ENCODE measurements at places on chromosomes 1 and 21.

DNA sequence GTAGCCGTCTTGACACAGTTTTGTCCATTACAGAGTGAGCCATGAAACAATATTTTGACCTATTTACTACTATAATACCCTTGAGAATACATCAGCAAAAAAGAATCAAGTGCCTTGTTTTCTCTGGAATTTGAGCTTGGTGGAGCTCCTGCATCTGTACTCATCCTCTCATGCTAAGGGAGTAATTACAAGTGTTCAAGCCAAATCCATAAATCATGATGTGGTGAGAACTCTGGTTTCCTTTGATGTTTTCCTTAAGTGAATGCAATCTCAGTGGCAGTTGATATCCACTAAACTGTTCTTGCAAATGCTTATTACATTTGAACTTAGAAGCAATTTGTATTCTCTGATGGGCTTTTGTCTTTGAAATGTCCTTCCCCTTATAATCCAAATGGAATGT lies 824.6 kb upstream of the TMPRSS15 start:
- no peak for DNase-seq

GRCh38 chr21:21373969-21374368 lies 375.8 kb downstream of the NCAM2 start:
- no peak for DNase-seq

- DNase-seq, result no peak
These were observed 320.2 kb downstream of the TM2D1 start for GRCh38 chr1:61404597-61405376.

GRCh38 chr1:167795810-167796740 lies 74.3 kb downstream of the MPZL1 start:
- DNase-seq, result no peak

DNA sequence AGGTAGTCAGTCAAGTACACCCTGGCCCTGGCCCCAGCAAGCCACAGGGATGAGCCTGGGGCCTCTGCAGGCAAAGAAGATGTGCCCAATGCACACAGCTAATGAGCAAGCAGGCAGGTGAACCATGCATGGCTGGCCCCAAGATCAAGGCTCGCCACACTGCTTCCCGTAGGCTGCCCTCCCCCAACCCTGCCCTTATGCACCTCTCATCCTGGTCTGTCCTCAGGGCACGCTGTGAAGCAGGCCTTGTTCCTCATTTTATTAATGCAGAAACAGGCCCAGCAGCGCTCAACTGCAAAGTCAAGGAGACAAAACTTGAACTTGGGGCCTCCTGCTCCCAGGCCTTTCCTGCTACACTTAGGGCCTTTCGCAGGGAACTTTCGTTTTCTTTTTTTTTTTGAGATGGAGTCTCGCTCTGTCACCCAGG lies 35.6 kb upstream of the ID3 start:
- no peak for DNase-seq

GRCh38 chr1:238951809-238952208 lies 434.6 kb upstream of the CHRM3 start:
- DNase-seq, result no peak

GRCh38 chr1:63748641-63749040 lies 25.2 kb upstream of the ROR1 start:
- DNase-seq, result no peak

DNA sequence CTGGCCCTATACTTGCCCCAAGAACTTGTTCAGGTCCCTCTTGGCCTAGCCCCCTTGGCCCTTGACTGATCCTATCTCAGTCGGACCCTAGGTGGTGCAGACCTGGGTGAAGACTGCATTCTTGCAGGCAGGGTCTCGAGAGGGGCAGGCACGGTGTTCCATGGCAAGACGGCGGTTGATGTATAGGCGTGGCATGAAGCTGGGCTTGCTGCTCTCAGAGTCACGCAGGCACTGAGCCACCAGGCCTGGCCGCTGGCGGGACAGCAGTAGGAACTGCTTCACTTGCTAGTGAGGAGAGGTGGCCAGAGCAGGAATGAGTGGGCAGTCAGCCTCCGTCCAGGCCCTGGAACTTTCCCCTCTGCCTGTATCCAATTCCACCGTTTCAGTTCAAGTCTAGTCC lies 3.8 kb downstream of the HECTD3 start:
- DNase-seq, result no peak

- peak; percentile 38 for DNase-seq
These were observed 534.5 kb downstream of the PTPRC start for GRCh38 chr1:199173356-199173755.

DNA sequence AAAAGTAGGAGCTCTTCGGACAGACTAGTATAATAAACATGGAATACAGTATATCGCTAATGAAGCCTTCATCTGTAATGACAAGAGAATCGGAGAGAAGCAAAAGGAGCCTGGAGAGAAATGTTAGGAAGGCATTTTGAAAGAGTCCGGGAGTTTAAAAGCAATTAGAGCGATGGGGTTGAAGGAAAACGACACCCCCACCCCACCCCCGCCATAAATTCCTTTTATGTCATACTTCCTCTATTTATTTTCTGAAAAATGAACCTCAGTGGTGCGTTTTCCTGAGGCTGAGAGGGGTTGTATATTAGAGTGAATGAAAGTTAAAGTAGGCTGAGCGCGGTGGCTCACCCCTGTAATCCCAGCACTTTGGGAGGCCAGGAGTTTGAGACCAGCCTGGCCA lies 635 bp upstream of the APH1A start:
- no peak for DNase-seq

DNA sequence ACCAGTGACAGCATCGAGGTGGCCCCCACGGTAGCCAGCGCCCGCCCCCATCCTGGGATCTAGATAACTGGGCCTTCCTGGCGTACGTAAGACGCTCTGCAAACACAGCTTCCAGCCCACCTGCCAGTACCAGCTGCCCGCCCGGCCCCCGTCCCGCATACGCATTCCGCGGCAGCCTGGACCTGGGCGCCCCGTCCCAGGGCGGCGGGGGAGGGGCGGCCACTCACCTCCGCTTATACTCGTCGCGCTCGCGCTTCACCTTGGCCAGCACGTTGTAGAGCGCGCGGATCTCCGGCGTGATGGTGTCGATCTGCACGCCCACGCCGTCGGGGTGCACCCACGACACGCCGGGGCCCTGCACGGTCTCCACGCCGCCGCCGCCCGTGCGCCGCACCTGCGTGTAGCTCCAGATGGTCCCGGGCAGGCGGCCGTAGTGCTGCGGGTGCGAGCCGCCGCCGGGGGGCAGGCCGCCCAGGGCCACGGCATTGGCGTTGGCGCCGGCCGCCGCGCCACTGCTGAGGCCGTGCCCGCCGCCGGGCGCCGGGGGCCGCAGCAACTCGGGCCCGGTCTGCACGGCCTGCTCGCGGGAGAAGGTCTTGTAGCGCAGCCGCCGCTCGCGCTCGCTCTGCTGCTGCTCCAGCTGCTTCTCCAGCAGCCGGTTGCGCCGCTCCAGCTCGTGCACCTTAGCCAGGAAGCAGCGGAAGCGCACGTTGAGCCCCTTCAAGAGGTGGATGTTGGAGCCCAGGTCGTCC lies 859 bp downstream of the IFFO2 start:
- DNase-seq, result no peak

DNA sequence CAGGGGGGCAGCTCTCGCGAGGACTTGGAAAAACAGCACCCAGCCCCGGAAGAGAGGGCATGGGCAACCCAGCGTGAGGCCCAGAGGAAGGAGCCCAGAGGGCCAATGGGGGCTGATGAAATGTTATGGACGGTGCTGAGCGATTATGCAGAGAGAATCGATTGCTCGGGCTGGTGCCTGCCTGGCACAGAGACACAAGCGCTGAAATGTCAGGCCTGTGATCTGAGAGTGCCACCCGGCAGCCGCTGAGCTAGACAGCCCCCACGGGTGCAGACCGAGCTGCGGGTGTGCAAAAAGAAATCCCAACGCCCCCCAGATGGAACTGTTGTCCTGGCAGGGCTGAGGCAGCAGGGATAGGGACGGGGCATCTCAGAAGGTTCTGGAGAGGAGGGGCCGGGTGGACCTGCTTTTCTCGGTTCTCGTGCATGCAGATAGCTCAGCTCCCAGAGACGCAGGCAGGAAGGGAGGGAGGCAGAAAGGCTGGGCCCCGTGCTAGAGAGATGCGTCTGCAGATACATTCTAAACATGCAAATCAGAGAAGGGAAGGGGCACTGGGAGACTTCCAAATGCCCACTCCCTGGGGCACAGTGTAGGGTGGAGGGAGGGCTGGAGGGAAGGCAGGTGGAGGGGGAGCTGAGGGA lies 41.5 kb downstream of the TAS1R2 start:
- no peak for DNase-seq

DNA sequence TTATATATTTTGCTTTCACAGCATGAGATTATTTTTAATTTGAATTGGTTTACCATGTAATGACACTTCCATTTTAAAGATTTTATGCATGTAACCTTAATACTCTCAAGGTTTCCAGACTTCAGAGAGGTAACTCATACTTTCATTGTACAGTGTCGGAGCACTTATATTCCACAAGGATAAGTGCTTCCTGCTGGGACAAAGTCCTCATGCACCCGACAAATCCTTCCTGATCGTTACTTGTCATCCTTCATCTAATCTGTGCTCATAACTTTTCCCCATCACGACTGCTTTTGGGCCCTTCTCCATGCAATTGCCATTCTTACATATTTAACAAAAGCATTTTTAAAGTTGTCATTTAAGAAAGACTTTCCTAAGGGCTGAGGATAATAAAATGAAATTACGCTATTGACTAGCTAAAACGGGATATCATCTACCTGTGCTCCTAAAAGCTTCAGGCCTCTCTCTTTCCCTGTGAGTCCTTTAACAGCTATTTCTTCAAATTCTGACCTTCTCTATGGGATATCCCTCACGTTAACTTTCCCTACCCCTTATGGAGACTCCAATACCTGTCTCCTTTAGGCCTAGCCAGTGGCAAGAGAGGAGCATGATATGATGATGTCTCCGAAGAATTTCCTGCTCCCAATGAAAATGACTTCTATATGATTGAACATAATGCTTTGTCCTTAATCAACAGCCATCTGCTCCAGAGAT lies 59.3 kb downstream of the NCAM2 start:
- no peak for DNase-seq

DNA sequence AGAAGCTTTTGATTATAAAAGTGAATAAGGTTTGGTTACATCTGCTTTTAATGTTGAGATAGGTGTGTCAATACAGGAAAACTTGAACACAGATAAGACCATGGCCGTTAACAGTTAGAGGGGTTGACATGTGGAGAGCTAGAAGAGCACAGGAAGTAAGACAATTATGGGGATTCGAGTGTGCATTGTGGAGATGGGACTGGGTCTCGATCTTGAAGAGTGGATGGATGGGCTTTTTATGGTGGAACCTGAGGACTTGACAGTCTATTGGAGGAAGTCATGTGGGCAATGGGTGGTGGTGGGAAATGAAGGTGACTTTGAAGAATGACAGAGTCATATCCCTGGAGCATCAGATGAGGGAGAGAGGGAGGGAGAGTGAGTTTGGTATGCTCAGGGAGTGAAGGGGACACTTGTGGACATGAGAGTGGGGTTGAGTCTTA lies 12.1 kb downstream of the DYRK1A start:
- no peak for DNase-seq

- no peak for DNase-seq
These were observed 2.5 kb downstream of the BACE2 start for GRCh38 chr21:41170442-41170841.

DNA sequence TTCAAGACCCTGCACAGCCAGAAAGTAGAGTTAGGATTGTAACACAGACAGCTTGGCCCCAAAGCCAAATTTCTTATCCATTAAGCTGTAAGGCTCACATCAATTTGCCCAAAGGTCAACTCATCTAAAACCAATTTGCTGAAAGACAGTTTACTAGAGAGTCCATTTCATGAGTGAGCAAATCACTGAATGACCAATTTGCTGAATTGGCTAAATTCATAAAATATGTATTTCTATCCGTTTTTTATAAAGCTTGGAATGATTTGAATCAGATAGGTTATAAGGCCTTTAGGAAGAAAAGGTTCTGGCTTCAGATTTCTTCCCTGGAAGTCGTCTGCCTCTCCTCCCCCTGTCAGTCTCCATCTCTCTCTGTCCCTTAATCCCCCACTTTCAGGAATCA lies 168.1 kb downstream of the FCRL5 start:
- DNase-seq, result no peak

DNA sequence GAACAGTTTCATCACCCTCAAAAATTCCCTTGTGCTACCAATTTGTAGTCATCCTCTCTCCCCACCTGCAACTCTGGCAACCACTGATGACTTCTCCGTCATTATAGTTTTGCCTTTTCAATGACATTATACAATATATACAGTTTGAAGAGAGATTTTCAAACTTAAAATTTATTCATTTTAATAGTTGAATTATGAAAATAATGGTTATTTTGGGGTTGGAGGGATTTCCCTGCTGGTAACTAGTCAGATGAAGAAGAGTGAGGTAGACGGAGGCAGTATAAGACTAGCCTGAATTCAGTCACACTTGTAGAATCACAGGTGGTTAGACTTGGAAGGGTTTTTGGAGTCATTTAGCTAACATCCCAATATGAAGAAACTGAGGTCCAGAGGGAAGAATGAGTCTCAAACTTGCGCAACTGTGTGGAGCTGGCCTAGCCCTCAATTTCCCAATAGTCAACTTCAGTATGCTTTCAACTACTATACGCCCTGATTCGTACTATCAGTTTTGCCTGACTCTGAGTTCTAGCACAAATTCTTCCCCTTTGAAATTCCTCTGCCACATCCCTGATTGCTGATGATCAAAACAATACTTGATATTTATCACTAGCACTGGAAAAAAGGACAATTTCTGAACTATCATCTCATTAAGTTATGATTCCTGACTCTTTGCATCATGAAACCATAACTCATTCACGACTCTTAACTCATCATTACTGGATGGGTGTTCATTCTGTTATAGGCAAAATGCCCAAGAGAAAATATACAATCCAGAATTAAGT lies 54.2 kb downstream of the VANGL2 start:
- no peak for DNase-seq

GRCh38 chr1:67945733-67946374 lies 104.6 kb downstream of the DIRAS3 start:
- no peak for DNase-seq

- no peak for DNase-seq
These were observed 597.8 kb downstream of the KIF26B start for GRCh38 chr1:245752561-245752960.

GRCh38 chr1:169925505-169926482 lies 32.1 kb upstream of the SCYL3 start:
- DNase-seq, result no peak

DNA sequence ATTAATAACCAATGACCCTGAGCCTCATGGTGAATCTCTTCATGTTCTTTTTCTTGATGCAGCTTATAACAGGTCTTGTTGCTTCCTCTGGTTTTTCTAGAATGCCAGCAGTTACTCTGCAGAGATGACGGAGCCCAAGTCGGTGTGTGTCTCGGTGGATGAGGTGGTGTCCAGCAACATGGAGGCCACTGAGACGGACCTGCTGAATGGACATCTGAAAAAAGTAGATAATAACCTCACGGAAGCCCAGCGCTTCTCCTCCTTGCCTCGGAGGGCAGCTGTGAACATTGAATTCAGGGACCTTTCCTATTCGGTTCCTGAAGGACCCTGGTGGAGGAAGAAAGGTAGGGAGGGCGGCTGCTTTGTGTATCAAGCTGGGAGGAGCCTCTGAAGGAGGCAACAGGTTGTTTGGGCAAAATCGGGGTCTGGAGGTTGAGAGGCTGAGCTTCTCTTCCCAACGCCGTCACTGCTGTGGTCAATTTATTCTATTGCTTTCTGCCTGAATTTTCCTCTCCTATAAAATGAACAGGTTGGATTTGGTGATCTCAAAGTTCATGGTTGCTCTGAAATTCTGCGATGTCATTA lies 6.7 kb downstream of the ABCG1 start:
- no peak for DNase-seq
